ENCODE measurements at places on chromosomes 2 and 18. TPM values are rescaled to one million over a fixed set of nuclear protein-coding genes. Genes with fewer than 3 reads are reported as not detected.

Gene SH3BP4
- not detected for polyA plus RNA-seq

Gene NLRC4
- polyA plus RNA-seq, result not detected

Gene RAX
- not detected for polyA plus RNA-seq

Gene DUSP2
- 518 TPM for polyA plus RNA-seq

Gene VSNL1
- polyA plus RNA-seq, result not detected

Gene GALNT3
- 2.2 TPM for polyA plus RNA-seq

Gene ZNF396
- polyA plus RNA-seq, result 0.87 TPM

Gene TRAF3IP1
- polyA plus RNA-seq, result 10.2 TPM

Gene UGT1A7
- polyA plus RNA-seq, result not detected

Gene MYO7B
- not detected for polyA plus RNA-seq

Gene TEKT4
- polyA plus RNA-seq, result not detected

Gene SERPINB3
- polyA plus RNA-seq, result not detected

Gene PKDCC
- 0.78 TPM for polyA plus RNA-seq

Gene KIF5C
- polyA plus RNA-seq, result 3.4 TPM

Gene ERICH2
- polyA plus RNA-seq, result not detected

Gene UGT1A5
- polyA plus RNA-seq, result not detected

Gene BMP10
- polyA plus RNA-seq, result not detected

Gene LBX2
- not detected for polyA plus RNA-seq

Gene EPHA4
- 19.3 TPM for polyA plus RNA-seq

Gene ST3GAL5
- 21.8 TPM for polyA plus RNA-seq

Measured in CD8-positive, alpha-beta memory T cell (primary cell).